Stimulated activated CD8-positive, alpha-beta memory T cell treated with anti-CD3 and anti-CD28 coated beads, Interleukin-2, amount 100 ng/mL, for 1 hour (primary cell): ENCODE measurements at places on chromosomes 6 and 20.

GRCh38 chr6:97572943-97573342, 289.9 kb upstream of the MMS22L start:
- DNase-seq = no peak

GRCh38 chr6:84150705-84151104, 76.7 kb downstream of the CEP162 start:
- DNase-seq = no peak

DNA sequence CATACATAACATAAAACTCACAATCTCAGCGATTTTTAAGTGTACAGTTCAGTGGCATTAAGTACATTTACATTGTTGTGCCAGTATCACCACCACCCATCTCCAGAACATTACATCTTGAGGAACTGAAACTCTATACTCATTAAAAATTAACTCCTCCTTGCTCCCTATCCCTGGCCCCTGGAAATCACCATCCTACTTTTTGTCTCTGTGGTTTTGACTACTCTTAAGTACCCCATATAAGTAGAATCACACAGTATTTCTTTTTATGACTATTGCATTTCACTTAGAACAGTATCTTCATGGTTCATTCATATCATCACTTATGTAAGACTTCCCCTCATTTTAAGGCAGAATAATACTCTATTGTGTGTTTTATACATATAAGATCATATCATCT, 1108.1 kb downstream of the GRIK2 start:
- DNase-seq = no peak

DNA sequence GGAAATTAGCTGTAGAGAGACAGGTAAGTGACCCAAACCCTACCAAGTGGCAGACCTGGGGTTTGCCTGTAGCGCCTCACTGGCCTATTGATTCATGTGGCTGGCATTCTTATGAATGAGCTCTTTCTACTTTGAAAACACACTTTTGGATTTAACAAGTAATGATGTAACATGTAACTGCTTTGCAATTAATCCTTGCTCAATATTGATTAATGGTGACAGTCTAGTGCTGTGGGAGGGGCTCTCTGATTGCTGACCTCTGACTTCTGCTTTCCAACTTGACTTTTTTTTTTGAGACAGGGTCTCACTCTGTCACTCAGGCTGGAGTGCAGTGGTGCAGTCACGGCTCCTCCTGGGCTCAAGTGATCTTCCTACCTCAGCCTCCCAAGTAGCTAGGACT, 82.7 kb downstream of the TIAM2 start:
- DNase-seq = no peak

- DNase-seq = no peak
These were observed 3.8 kb downstream of the SMIM26 start for GRCh38 chr20:18571009-18571408.

- no peak for DNase-seq
These were observed 138.2 kb upstream of the SLC22A16 start for GRCh38 chr6:110614586-110614985.
